ENCODE measurements at places on chromosomes 7 and 10. TPM values are rescaled to one million over a fixed set of nuclear protein-coding genes. Genes with fewer than 3 reads are reported as not detected.

Gene TAS2R3
- total RNA-seq: 1.4 TPM

- H3K27ac ChIP-seq: peak overlapping the region; percentile 93
- H3K4me1 ChIP-seq: peaks cover 50% of the 10 kb centered on the region
- peak overlapping the region; percentile 89 for H3K4me3 ChIP-seq
Measured at GRCh38 chr7:16644636-16645592, 640 bp downstream of the ANKMY2 start.

DNA sequence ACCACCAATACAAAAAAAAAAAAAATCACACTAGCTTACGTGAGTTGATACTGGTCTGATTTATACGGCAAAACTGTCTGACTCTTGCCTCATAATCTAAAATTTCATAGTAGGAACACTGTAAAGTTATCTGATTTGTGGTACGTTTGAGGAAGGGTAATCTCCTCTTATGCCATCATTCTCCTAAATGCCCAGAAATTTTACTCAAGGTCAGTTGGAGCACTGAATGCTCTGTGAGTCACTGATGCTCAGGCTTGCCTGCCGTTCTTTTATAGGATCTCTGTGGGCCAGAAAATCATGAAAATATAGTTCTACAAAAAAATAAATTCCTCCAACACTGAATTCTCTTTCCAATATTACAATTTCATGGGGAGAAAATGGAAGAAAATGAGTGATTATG lies 135.7 kb downstream of the PDE1C start:
- no peaks in the 10 kb centered on the region for H3K4me1 ChIP-seq
- no peaks in the 10 kb centered on the region for H3K36me3 ChIP-seq
- no peak overlapping the region for H3K27ac ChIP-seq
- no peaks in the 10 kb centered on the region for H3K27me3 ChIP-seq
- DNase-seq: no peak

DNA sequence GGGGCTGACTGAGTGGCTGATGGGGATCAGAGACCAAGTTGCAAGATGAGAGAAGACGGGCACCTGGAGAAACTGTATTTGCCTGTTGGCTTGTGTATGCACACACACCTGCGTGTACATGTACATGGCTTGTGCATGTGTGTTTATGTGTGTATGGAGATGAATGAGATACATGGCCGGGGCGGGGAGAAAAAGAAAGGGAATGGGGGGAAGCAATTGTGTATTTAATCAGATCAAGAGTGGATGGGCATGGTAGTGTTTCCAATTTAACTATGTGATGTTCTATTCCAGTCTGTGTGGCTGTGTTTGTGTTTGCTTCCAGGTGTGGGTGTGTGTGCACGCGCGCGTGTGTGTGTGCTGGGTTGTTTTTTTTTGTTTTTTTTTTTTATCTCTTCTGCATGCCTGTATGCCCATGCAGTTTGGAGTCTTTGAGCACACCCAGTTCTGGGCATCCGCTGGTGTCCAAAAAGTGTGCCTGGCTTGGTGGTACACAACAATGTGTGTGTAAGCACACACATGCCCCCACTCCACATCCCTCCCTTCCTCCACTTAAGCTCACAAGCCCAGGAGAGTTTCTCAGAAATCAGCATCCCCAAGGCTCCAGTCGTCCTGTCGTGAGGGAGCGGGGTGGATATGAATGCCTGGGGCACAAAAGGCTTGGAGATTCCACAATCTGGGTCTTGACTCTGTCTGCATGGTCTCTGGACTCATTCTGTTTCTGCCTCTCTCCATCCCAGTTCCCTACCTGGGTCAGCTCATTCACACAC lies 2.5 kb upstream of the VGF start:
- no peak for DNase-seq
- H3K36me3 ChIP-seq: no peaks in the 10 kb centered on the region
- peaks cover 55% of the 10 kb centered on the region for H3K4me1 ChIP-seq
- peaks cover 96% of the 10 kb centered on the region for H3K27me3 ChIP-seq
- no peak overlapping the region for H3K27ac ChIP-seq
- no peak overlapping the region for H3K4me3 ChIP-seq

GRCh38 chr10:13412894-13413293 lies 64.8 kb upstream of the SEPHS1 start:
- no peaks in the 10 kb centered on the region for H3K4me1 ChIP-seq
- H3K36me3 ChIP-seq: no peaks in the 10 kb centered on the region
- no peak for DNase-seq
- no peaks in the 10 kb centered on the region for H3K27me3 ChIP-seq

Measured in lower lobe of right lung (tissue), 2 donors.